ENCODE measurements at places on chromosomes 11 and 22.

DNA sequence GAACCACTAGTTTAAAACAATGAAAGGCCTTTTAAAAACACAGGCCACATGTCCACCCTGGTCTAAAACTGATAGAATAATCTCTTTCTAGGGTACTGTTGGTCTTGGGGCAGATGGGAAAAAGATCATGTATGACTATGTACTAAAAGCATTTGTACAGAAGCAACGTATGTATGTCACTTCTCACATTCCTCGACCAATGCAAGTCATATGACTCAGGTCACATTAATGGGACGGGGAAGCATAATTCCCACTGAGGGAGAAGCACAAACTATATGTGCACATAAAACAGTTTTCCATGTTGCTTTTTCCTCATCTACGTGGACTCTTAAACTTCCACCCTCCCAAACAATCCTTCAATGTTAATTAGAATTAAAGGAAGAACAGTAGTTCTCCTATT is 32.2 kb upstream of the GAB2 start:
- DNase-seq = no peak

DNA sequence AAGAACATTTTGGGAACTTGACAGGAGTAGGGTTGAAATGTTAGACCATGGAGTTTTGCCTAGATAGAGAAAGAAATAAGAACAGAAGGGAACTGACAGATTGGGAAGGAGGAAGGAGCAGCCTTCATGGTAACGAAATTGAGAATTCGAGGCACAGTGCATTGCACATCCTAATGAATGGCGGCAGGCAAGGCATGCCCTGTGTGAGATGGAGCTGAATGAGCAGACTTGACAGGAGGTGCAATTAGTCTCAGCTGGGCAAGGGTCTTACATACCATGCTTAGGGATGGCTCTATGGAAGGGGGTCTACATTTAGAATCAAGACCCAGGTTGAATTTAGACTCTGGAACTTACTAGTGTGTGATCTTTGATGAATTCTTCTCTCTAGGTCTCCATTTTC is 25.0 kb upstream of the NTM start:
- no peak for DNase-seq

- no peak for DNase-seq
Measured at GRCh38 chr22:27476729-27477128, 324.8 kb downstream of the MN1 start.

GRCh38 chr11:116166573-116167465 is 606.0 kb downstream of the BUD13 start:
- DNase-seq = no peak

DNA sequence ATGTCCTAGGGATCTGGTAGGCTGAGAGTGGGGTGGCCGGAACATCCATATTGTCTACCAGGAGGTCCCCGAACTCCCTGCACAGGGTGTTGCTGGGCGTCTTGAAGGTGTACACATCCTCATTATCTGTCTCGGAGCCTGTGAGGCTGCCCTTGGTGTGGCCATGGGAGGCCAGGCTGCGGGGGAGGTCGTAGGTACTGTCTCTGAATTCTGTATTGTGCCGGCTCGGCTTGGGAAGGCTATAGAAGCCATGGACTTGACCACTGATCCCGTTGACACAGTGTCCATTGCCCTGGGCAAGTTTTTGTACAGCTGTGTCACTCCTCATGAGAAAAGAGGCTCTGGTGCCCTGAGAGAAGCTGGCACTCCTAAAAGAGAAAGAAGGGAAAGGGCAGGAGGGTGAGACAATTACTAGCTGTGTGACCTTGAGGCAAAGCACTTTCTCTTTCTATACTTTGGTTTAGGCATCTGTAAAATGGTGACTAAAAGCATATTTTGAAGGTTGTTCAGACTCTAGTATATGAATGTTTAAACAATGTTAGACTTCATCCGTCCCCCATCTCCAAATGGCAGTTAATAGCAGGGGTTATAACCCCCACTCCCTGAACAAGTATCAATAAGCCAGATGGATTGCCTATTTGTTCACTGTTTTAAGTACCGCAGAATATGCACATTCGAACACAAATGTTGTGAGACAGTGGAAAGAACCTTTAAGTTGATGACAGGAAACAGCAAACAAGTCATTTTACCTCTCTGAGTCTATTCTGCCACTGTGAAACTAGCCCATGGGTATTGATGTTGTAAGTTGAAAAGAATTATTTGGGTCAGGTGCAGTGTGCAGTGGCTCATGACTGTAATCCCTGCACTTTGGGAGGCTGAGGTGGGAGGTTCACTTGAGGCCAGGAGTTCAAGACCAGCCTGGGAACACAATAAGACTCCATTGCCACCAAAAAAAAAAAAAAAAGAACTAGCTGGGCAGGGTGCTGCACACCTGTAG is 38.3 kb downstream of the USP35 start:
- no peak for DNase-seq

DNA sequence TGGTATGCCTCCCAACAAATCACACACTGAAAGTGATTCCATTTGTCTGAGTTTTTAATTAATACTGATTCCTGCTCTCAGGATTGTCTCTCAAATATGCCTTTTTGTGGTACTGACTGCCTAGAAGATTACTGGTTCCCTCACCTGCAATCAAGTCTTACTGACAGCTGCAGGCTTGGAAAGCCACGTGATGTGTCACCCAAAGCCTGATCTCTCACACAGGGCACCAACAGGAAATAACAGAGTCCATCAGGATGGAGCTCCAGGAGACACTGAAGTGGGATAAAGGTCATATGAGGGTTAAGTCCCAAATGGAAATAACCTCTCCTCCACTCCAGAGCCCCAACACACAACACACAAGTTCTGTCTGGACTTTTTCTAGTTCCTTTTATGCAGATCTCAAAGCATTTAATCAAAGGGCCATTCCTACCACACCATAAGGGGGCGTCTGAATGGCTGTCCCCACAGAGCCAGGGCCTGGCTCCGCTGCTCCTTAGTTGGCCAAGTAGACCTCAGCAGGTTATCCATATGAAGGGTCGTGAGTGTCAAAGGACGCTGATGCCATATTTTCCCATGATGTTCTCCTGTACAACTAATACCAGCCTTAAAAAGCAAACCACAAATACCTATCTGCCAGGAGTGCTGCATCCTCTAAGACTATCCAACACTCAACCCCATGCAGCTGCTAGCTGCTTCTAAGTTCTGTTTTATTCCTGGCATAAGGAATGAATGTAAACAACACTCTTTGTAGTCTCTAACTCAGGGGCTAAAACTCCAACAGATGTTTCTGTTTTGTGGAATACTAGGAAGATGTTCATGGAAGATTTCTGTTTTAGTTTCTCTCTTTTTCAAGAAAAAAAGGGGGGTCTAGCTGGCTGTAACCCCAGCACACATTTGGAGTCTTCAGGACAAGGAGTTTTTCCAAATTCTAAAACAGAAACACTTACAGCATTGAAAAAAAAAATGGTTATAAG is 13.0 kb downstream of the SCUBE2 start:
- DNase-seq = peak; percentile 48

GRCh38 chr11:107770551-107770951 is 58.7 kb upstream of the SLN start:
- no peak for DNase-seq

DNA sequence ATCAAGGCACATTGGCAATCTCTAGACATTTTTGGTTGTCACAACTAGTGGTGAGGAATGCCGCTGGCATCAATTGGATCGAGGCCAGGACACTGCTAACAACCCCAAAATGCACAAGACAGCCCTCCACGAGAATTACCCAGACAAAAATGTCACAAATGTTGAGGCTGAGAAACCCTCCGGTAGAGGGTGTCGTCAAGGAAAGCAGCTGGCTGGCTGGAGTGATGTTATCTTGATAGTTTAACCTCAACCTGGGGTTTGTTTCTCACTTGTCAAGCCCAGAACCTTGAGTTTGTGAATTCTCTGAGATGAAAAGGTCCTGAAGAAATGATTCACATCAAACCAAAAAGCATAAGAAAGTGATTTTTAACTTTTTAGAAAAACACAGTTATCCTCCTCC is 21.1 kb upstream of the TMPRSS13 start:
- DNase-seq = no peak

DNA sequence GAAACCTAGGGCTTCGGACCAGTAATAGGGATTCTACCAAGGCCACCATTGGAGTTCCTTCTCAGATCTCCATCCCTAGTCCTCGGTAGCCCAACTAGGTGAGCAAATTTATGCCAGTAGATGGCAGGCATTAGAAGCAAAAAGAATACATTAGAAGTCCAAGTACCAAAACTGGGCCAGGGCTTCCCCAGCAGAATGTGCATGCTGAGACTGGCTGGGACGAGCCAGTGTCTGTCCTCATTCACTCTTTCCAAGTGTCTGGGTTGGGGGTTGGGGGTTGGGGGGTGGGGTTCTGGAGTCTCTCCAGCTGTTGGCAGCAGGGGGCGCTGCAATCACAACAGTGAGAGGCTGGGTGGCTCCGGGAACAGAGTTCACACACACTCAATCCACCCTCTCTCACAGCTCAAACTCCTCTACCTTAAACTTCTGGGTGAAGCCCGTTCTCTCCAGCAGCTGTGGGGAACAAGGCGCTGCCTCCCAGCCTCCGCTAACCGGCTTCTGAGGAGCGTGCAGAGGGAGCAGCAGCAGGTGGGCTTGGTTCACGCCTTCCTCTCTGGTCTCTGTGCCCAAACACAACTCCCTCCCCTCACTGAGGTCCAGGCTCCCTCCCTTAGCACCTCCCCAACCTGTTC is 57.5 kb downstream of the BTG4 start:
- no peak for DNase-seq

- DNase-seq = no peak
Measured at GRCh38 chr11:112277029-112277428, 16.4 kb upstream of the PLET1 start.

DNA sequence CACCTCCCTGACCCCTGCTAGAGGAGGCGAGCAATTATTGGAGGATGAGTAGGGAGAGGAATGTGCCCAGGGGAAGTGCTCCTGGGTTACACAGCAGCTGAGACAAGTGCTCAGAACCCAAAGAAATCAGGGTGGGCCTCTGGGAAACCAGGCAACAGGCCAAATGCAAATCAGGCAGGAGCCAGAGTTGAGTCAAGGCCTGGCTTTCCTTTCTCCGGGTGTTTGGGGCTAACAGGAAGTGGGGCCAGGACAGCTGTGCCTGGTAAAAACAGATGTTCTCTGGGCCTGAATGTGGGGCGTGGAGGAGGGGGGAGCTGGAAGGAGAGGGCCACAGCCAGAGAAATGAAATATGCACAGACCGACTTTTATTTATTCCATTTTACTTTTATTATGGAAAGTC is 22.0 kb downstream of the MFNG start:
- peak; percentile 47 for DNase-seq

DNA sequence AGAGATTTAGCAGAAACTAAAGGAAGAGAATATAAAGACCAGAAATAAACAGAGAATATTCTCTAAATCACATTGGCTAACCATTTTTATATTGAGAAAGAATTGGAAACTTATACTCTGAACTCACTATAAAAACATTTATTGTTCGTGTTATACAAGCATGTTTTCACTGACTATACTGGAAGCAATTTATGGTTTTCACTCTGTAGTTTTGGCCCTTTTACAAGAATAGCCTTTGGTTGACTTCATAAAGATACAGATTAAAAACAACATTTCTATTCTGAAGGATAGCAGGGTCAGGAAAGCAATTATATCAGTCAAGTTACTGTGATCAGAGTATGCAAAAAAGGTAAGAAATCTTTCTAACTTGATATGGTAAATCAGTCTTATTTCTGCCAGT is 965.7 kb upstream of the FAT3 start:
- DNase-seq = peak; percentile 41

DNA sequence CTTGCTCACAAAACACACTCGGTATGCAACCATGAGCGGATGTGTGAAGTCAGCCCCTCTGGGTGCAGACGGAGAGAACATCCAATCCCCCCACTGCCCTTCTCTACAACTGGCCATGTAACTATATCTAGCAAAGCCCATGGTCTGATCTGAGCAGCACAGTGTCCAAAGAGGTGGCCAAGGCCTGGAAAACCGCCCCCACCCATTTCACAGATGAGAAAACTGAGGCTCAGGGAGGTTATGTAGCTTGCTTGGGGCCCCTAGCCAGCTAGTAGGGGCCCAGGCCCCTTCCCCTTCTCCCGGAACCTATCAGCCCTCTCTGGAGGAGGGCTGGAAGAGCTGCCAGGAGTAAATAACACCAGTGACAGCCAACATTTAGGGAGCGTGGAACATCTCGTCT is 15.4 kb upstream of the NEFH start:
- DNase-seq = no peak
